ENCODE measurements at places on chromosomes 1 and 21.

DNA sequence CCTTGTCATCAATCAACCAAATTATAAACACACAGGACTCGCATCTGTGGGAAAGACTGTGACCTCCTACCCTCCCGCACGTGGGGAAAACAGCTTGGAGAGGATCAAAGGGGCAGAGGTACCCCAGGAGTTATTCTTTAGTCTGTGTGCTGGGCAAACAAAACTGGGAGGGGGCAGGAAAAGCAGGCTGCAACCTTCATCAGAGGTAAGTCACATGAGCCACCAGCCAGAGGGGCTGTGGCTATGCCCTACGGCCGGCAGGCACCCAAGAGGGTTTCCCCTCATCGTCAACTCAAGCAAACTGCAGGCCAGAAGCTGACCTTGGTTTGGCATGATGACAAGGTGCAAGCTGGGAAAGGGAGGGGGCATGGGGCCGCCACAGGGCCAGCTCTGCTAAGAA, 12.5 kb downstream of the SMIM12 start:
- no peak for DNase-seq

- DNase-seq, result no peak
Observed at GRCh38 chr1:87956750-87957149, 628.1 kb downstream of the LMO4 start.

GRCh38 chr1:14611792-14612191, 13.3 kb downstream of the KAZN start:
- DNase-seq, result no peak

DNA sequence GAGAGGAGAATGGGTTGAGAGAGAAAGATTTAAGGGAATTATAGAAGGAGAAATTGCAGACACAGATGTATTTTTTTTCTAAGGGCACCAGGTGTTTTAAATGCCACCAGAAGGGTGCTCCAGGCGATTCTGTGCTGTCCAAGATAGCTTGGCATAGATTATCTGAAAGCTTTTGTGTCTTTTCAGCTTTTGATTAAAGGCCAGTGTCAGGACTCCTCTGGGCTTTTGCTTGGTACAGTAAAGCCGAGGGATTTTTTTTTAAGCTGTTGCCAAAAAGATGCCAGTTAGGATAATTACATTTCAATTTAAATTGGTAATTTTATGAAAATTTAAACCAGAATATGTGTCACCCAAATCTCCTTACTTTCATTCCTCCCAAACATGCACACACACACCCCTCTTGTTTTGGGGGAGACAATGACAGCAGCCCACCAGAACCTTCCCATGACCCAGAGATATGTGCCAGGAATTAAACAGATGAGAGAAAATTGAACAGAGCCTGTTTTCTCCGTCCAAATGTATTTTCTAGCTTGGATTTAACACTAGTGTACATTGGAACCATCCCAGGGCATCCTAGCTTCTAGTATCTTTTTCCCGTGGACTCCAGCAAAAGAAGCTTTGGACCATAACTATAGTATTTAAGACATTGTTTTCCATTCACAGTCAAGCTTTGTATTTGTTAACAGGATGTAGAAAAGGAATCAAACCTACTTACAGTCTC, 670.7 kb upstream of the CXADR start:
- no peak for DNase-seq

GRCh38 chr1:19081218-19081893, 124.9 kb upstream of the IFFO2 start:
- no peak for DNase-seq

DNA sequence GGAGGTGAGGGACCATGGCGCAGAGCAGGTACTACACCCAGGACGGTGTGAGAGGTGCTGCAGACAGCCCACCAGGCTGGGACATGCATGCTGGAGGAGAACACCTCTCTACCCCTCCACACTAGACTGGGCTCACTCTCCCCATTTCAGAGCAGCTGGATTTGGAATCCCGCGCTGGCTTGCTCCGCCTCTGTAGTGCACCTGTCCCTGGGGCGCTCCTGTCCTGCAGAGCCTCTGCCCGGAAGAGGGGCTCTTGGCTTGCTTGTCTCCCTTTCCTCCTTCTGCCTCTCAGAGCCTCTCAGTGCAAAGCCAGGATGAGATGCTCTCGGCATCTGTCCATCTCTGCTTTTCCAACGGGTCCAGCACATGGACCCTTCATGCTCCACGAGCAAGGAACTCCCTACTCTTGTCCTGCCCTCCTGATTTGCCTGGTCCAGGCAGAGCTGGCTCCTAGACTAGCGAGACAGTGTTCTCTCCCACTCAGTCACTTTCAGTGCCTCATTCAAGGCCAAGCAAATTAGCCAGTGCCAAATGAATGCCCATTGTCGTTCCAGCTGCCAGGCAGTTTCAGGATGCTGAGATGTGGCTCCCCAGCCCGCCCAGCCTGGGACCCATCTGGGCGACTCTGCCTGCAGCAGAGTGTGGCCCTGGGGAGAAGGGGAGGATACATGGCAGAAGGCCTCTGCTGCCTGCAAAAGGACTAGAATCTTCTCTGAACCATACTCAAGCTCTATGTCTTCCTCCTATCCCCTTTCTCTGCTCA, 33.7 kb downstream of the CDCA8 start:
- DNase-seq, result no peak

- no peak for DNase-seq
Observed at GRCh38 chr1:207463571-207463970, 9.4 kb downstream of the CR2 start.

DNA sequence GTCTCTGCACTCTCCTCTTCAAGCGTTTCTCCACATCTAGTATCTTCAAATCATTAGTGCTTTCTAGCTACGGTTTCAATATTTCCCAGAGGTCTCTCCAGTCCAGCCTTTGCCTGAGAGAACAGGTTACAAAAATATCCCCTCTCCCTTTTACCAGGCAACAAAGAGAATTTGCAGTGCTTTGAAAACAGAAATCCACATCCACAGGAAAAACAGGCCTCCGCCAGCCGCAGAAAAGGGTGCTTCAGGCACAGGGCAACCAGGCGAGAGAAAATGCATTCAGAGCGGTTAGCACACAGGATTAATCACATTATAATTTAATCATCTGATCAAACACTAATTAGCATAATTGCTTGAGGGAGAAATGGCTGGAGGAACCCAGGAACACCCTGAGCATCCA, 13.8 kb downstream of the DSCAM start:
- DNase-seq, result no peak

DNA sequence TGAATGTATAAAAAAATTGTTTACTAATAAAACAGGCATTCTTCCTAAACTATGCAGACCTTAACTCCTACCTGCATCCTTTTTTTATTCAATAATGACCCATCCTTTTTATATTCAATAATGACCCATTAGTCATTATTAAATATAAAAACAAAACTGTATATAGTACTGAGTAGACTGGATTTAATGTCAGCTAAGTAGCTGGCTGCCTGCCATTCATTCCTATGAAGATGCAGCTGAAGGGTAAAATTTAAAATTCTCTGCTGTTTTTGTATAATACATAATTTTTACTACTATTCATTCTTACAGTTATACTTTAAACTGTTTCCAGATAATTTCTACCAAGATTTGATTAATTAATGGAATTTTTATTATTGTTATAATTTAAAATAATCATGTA, 79.3 kb downstream of the DENND1B start:
- no peak for DNase-seq

DNA sequence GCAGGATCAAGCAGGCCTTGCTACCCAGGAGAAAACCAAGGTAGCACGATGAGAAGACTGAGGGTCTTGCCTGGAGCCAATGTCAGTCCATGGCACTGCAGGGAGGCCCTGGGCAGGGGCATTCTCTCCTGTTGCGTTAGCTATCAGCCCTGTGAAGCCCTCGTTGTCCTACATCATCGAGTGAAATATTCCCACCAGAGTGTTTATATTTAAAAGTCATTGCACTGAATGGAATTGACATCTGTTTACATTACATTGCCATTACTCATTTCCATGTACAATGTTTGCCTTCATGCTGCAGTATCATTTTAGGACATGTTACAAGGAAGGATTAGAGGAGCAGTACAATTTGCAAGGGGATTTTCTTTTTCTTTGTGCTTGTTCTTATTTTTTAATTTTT, 243.9 kb downstream of the KAZN start:
- no peak for DNase-seq

DNA sequence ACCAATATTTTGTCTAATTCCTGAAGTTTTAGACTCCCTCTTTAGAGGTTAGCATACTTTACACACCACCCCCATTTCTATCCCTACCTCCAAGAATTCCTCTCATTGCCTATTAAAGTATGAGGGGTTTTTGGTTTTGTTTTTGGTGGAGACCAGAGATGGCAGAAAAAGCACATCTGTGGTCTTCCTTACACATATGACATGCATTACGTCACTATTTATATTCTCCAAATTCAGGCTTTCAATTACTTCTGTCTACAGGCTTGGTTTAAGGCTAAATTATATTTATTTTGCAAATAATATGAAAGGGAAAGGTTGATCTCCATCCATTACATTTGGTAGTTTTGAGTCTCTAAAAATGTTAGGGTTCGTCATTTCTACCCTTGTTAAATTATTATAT, 674.6 kb downstream of the LMO4 start:
- no peak for DNase-seq

- no peak for DNase-seq
Observed at GRCh38 chr1:143611159-143611558, 360.6 kb downstream of the FAM72C start.

GRCh38 chr21:29318354-29318753, 19.6 kb downstream of the BACH1 start:
- DNase-seq, result no peak

- DNase-seq, result no peak
Observed at GRCh38 chr1:195763907-195764374, 844.3 kb downstream of the KCNT2 start.

DNA sequence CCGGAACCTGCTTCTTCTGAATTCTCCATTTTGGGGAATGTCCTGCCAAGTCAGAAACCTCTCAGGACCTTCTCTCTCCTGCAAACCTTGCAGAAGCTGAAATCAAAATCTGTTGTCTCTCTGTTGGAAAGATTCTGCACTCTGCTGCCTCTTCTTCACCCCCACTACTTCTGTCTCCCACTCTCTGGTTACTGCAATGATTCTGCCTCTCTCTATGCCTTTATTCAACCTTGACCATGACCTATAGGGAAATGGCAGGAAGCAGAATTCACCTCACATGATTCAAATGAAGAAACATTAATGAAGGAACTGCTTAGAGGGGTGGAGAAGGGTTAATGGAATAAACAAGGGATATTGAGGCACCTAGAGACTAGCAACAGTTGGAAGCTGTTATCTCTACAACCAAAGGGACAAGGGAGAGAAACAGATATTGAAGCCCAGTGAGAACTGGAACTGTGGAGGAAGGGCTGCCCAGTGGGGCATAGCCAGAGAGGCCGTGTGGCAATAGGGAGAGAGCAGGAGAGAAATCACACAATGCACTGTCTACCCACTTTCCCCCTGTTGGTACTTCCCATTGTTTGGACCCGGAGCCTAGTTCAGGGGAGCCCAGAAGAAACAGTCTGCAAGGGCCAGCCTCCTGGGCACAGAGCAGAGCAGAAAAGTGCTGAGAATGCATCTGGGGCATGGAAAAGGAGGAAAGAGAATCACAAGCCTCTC, 76.1 kb upstream of the JUN start:
- no peak for DNase-seq

GRCh38 chr1:232682248-232682647, 52.3 kb upstream of the SIPA1L2 start:
- DNase-seq, result no peak

DNA sequence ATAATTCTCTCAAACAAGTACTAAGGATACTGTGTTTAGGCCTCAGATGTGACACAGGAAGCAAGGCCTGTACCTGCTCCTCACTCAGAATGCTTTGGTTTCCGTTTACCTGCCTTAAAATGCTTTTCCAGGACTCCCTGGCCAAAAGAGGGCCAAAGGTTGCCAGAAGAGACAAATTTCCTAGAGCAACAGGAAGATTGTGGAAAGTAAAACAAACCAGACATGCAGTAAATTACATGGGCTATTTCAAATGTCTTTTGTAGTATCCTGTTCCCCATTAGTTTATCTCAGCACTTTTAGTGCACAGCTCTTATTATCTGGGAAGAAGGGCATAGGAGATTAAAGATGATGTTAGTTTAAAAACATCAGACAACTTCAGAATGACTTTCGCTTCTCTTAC, 280.0 kb downstream of the NFIA start:
- no peak for DNase-seq

GRCh38 chr1:179599623-179600249, 8.1 kb downstream of the TDRD5 start:
- peak; percentile 20 for DNase-seq

All from activated CD4-positive, alpha-beta T cell treated with anti-CD3 and anti-CD28 coated beads, Interleukin-2, amount 50 U/mL, for 16 hours (primary cell).